Activated gamma-delta T cell treated with Interleukin-2 at 50 U/mL for 16 hours (primary cell): ENCODE measurements at places on chromosomes 11 and 22.

GRCh38 chr11:121567995-121568394 is 115.2 kb upstream of the SORL1-AS1 start:
- no peak for DNase-seq

DNA sequence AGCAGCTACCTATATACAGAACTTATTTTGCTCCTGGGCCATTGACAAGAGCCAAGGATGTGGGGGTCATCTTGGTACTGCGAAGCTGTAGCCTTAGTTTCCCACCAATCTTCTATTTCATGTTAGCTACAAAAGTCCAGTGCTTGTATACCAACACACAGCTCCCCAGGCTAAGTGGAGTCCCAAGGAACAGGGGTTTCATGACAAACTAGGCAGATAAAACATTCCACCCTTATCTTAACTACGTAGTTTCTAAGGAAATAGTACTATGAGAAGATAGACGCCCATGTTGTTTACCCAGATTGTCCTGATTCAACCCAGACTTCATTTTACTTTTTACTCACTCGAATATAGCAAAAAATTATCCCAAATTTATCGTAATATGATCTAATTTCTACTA is 218.5 kb downstream of the DYNC2H1 start:
- DNase-seq = no peak

DNA sequence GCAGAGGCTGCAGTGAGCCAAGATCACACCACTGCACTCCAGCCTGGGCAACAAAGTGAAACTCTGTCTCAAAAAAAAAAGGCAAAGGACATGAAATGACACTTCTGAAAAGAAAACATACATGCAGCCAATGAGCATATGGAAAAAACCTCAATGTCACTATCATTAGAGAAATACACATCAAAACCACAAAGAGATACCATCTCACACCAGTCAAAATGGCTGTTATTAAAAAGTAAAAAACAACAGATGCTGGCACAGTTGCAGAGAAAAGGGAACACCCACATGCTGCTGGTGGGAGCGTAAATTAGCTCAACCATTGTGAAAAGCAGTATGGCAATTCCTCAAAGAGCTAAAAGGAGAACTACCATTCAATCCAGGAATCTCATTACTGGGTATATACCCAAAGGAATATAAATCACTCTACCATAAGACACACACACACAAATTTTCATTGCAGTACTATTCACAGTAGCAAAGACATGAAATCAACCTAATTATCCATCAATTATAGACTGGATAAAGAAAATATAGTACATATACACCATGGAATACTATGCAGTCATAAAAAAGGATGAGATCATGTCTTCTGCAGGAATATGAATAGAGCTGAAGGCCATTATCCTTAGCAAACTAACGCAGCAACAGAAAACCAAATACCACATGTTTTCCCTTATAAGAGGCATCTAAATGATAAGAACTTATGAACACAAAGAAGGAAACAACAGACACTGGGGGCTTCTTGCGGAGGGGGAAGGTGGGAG is 15.7 kb upstream of the C11orf58 start:
- no peak for DNase-seq

DNA sequence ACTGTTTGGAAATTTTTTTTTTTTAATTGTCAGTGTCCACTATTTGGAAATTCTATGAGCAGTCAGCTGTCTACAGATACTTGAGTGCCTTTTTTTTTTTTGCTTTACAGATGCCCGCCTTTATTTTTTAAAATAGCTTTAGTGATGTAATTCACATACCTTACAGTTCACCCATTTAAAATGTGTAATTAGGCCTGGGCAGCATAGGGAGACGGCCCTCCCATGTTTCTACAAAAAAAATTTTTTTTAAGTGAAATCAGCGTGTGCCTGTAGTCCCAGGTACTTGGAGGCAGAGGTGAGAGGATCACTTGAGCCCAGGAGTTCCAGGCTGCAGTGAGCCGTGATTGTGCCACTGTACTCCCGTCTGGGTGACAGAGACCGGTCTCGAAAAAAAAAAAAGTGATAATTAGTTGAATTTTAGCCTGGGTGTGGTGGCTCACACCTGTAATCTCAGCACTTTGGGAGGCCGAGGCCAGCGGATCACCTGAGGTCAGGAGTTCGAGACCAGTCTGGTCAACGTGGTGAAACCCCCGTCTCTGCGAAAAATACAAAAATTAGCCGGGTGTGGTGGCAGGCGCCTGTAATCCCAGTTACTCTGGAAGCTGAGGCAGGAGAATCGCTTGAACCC is 1.5 kb downstream of the ZNF143 start:
- no peak for DNase-seq

DNA sequence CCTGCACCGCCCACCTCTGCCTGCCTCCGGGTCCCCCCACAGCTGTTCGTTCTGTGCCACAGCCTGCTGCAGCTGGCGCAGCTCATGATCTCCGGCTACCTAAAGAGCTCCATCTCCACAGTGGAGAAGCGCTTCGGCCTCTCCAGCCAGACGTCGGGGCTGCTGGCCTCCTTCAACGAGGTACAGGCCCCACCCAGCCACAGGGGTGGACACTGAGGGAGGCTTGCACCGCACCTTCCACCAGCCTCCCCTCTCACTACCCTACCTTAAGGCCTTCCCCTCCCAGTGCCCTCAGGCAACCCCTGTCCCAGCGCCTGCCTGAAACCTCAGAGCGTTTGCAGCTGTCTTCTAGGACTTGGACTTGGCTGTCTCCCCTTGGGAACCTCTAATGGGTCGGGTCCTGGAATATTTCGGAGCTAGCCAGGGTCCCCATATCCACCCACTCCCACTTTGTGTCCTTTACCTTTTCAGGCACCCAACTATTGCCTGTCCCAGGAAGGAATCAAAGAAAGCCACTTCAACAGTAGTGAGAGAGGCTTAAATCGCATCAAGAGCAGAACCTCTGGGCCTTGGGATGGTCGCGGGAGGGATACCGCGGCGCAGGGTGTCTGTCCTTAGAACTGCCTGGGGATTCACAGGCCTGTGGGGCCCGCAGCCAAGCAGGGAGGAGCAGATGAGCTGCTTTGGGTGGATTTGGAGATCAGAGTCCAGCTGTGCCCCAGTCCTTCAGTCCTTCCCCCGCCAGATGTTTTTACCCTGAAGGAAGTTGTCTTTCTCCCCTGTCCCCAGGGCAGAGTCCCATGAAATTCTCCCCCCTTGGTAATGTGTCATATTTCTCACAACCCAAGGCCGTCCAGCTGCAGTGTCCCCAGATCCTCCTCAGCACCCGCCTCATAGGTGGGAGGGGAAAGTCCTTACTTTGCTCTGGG is 13.3 kb downstream of the SLCO2B1 start:
- DNase-seq = no peak

- no peak for DNase-seq
Observed at GRCh38 chr22:43515411-43515810, 103.6 kb downstream of the MPPED1 start.

DNA sequence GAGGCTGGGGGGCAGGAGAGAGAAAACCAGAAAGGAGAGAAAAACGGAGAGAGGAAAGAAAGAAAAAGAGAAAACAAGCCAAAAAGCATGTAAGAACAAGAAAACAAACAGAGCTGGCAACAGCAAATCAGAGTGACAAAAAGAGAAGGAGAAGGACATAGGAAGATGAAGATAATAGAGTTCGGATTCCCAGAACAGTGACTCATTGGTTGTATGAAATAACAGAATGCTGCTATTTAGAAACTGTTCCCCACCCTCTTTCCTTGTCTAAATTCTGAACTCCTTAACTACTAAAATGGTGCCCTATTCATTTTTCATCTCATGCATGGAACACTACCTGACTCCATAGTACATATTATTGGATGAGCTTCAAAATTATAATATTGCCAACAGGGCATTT is 317.4 kb downstream of the C11orf87 start:
- no peak for DNase-seq

DNA sequence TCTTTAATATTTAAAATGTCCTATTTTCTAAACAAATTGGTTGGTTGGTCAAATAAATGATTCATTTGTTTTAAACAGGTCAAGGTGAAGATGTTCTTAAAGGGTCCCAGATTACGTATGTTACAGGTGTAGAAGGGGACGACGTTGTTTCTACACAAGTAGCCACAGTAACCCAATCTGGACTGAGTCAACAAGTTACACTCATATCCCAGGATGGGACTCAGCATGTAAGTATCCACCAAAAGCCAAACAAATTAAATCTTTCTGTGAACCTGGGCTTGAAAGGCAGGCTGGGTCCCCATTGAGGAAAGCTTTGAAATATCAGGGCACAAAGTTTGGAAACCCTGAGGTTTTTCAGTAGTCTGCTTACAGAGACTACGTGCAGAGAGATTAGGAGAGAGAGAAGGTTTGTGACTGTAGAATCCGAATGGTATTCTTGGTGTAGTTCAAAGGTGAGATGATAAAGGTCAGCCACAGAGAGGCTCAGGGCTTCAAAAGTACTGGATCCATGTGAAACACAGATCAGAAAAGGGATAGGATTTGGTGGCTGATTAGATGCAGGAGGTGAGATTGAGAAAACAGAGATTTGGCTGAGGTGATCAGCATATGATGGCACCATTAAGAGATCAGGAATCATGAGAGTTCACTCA is 51.7 kb downstream of the ZNF143 start:
- DNase-seq = no peak

DNA sequence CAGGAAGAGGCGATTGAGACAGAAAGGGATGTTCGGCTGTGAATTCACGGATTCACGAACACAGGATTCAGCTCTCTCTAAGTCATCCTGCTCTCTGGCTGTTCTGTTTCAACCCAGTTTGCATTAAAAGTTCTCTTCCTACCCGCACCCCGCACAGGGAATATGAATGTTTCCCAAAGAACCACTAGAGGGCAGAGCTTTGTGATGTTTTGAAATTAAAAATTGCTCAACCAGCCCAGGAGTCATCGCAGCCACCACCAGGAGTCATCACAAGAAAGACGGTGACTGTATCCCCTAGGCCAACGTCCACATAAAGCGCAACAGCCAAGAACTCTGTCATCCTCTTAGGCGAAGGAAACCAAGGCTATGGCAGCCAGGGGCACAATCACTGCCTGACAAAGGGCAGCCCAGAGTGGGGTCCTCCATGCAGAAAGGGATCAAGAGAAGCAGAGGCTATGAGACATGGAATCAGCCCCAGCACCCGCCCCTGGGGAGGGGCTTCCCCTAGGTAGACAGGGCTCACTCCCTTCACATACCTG is 122.4 kb downstream of the WT1 start:
- DNase-seq = no peak

GRCh38 chr22:42608136-42608822 is 6.4 kb downstream of the POLDIP3 start:
- no peak for DNase-seq

- no peak for DNase-seq
Observed at GRCh38 chr22:25352294-25352680, 132.8 kb downstream of the CRYBB2 start.

- no peak for DNase-seq
Observed at GRCh38 chr11:6657346-6657745, 1.7 kb upstream of the DCHS1 start.

- DNase-seq = no peak
Observed at GRCh38 chr11:34086554-34087283, 18.7 kb upstream of the NAT10 start.
